Transverse colon (tissue), 4 donors: ENCODE measurements at places on chromosomes 6 and 20. TPM values are rescaled to one million over a fixed set of nuclear protein-coding genes. Genes with fewer than 3 reads are reported as not detected.
A peak's percentile ranks its signal among the peaks of the same experiment; 100 is the strongest.

GRCh38 chr6:155121294-155121693, 126.2 kb downstream of the TIAM2 start:
- no peak for DNase-seq

GRCh38 chr20:32285621-32286371, 8.3 kb downstream of the KIF3B start:
- DNase-seq: peak; percentile 40

- peak; percentile 78 for DNase-seq
These were observed at the start of gene ADGB for GRCh38 chr6:146598772-146599405. TSS of gene ADGB (plus strand) at chr6:146598972. CDS start at chr6:146599041, 69 bp downstream.

GRCh38 chr20:54132612-54133433, 41.0 kb downstream of the CYP24A1 start:
- peak; percentile 24 for DNase-seq

The TRIM15 gene
- total RNA-seq: 51.6 TPM

The RRAGD gene
- total RNA-seq: 7.0 TPM
